ENCODE measurements at places on chromosomes 6 and 20. TPM values are rescaled to one million over a fixed set of nuclear protein-coding genes. Genes with fewer than 3 reads are reported as not detected.

Gene ME1
- 4.1 TPM for polyA plus RNA-seq

Gene MLN
- polyA plus RNA-seq, result not detected

Gene ADGB
- polyA plus RNA-seq, result not detected

Gene TRDN
- 0.22 TPM for polyA plus RNA-seq

Gene ZNF341
- 2.0 TPM for polyA plus RNA-seq

Gene BPIFA1
- not detected for polyA plus RNA-seq

Data from adipose tissue (tissue), 3 donors.